Mesenchymal stem cell (in vitro differentiated cells and primary cell): ENCODE measurements at places on chromosomes 11 and 22.

- peak; percentile 11 for DNase-seq
- peaks cover 31% of the 10 kb centered on the region for H3K4me1 ChIP-seq
- peak overlapping the region; percentile 90 for H3K4me3 ChIP-seq
- H3K36me3 ChIP-seq, result peaks cover 26% of the 10 kb centered on the region
These were observed 1.9 kb upstream of the THAP7 start for GRCh38 chr22:21003782-21004181.

DNA sequence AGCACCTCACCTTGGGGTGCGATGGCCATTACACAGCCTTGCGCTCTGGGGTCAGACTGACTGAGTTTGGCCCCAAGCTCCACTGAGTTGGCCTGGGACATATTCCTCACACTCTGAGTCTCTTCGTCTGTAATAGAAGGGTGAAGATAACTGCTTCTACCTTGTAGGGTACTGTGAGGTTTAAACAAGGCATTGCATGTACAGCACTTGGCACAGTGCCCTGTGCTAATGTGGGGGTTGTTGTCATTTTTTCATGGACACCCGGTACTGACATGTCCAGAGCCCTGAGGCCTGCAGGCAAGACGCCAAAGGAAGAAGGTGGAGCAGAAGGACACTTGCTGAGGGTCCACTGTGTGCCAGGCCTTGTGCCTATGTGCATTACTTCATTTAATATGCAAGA is 50.7 kb downstream of the OTOG start:
- no peak for DNase-seq
- peaks cover 81% of the 10 kb centered on the region for H3K27me3 ChIP-seq
- no peaks in the 10 kb centered on the region for H3K36me3 ChIP-seq

DNA sequence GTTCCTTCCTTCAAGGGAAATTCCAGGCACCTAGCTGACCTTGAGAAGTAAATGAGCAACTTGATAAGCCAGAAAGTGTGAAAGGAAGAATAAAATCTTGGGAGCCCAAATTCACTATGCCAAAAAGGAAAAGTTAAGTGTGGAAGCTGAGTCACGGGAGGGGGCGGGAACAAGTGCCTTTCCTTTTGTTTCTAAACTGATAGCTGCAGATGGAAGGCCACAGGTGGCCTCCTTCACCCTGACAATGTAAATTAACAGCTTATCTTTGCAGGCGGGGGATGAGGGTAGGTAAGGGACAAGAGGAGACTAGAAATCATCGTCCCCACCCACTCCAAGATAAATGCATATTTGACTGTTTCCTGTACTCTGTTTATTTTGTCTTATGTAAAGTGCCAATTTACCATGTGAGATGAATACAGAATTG is 36.4 kb upstream of the TREH start:
- H3K36me3 ChIP-seq, result no peaks in the 10 kb centered on the region
- H3K27ac ChIP-seq, result no peak overlapping the region
- no peaks in the 10 kb centered on the region for H3K27me3 ChIP-seq
- DNase-seq, result no peak
- H3K4me1 ChIP-seq, result peaks cover 2% of the 10 kb centered on the region

DNA sequence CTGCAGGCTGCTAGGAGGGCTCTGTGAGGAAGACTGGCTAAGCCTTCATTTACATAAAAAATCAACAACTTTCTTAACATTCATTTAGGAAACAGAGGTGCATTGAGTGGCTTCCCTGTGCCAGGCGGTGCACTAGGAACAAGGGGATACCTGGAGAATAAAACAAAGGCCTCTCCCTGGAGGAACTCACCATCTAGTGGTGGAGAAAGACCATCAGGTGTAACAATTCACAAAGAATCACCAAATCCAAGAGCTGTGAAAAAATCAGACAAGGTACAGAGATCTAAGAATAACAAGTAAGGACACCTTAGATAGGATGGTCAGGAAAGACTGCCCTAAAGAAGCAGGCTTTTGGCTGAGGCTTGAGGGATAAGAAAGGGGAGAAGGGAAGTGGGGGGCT is 40.3 kb downstream of the CSNK2A3 start:
- no peaks in the 10 kb centered on the region for H3K4me1 ChIP-seq
- no peak overlapping the region for H3K4me3 ChIP-seq
- H3K36me3 ChIP-seq, result no peaks in the 10 kb centered on the region
- no peak overlapping the region for H3K27ac ChIP-seq
- no peak for DNase-seq
- H3K27me3 ChIP-seq, result no peaks in the 10 kb centered on the region

DNA sequence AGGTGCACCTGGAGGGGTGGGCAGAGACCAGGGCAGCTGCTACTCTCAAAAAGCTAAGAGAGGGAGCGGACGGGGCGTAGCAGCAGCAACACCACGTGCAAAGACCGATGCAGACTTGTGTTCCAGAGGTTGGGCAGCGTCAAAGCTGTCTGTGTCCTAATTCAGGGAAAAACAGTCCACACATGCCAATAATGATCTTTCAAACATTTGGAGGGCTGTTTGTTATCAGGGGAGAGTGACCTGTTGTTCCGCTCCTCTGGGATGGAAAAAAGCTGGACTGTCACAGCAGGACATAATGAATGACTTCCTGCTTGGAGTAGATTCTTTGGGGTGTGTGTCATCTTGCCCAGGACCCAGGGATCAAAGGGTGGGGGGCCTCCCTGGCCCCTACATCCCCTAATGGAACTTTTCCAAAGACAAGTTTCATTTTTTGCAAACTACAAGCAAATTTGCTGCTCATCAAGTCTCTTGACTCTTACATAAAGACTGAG is 6.2 kb upstream of the FBLN1 start:
- H3K36me3 ChIP-seq, result no peaks in the 10 kb centered on the region
- peaks cover 13% of the 10 kb centered on the region for H3K4me1 ChIP-seq
- H3K27me3 ChIP-seq, result no peaks in the 10 kb centered on the region
- no peak overlapping the region for H3K27ac ChIP-seq
- no peak overlapping the region for H3K4me3 ChIP-seq
- DNase-seq, result peak; percentile 53

DNA sequence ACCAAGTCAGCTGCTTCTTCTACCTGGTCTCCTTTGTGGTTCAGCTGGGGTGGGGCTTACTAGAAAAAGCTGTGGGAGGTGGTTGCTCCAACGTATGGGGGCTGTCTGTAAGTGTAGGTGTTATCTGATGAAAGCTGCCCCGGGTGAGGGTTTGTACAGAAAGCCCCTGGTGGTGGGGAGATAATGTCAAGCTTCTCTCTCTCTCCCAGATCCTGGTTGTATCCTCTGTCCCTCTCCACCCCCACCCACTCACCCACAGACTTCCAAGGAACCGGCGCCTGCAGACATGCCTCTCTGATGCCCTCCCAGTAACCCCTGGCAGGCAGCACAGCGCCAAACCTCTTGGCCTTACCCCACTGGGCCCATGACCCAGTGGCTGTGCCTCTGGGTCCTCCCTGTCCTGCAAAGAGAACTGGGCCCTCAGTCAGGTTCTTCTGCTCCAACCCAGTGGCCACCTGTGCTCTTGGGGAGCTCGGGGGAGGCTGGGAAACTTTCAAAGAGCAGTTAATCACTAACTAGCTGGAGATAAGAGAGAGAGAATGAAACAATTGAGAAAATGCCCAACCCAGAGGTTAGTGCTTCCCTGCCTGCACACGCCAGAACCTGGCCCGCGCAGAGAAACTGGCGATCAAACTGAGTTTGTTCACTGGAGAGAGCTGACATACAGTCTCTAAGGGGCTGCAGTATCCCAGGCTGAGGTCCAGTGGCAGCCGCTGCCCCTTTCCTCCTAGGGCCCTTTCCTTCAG is 20.4 kb upstream of the EHF start:
- no peak overlapping the region for H3K27ac ChIP-seq
- peaks cover 14% of the 10 kb centered on the region for H3K4me1 ChIP-seq
- peaks cover 14% of the 10 kb centered on the region for H3K27me3 ChIP-seq

GRCh38 chr11:99634581-99634980 is 613.8 kb downstream of the CNTN5 start:
- H3K27me3 ChIP-seq, result no peaks in the 10 kb centered on the region
- H3K36me3 ChIP-seq, result no peaks in the 10 kb centered on the region
- no peak overlapping the region for H3K27ac ChIP-seq
- no peaks in the 10 kb centered on the region for H3K4me1 ChIP-seq
- DNase-seq, result no peak

GRCh38 chr22:36635483-36635882 is 68.1 kb downstream of the CACNG2 start:
- DNase-seq, result no peak
- H3K36me3 ChIP-seq, result no peaks in the 10 kb centered on the region
- no peak overlapping the region for H3K27ac ChIP-seq
- H3K27me3 ChIP-seq, result peaks cover 47% of the 10 kb centered on the region
- H3K4me3 ChIP-seq, result no peak overlapping the region

DNA sequence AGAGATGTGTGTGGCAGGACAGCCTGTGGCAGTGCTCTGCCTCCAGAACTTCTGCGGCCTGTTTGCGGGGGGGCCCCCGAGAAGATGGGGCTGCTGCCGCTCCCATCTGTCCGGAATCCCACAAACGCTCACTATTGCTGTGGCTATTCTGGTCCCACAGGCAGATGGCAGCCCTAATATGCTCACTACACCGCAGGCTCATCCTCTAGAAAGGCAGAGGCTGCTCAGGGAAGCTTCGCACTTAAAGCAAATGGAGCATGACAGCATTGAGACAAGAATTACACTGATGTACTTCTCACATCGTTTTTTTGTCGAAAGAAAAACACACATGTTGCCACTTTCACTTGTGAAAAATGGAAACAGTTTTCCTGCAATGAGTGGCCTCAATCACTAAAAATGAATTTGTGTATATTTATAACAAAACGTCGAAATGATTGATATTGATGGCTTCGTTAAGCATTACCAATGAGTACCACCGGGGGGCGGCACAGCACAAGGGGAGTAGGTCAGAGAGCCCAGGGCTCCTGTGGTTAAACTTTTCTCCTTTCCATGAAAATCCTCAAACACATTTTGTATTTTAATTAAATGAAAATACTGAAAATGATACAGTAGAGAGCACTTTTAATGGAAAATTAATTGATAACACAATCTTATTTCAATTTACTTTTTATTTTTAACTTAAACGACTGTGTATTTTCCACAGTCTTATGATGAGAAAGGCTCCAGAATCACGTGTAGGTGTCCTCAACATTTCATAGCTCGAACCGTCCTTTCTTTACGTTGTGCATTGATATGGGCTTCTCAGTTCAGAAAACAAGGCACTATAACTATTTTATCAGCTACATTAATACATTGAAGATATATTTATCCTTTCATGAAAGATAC is 69.1 kb downstream of the CTTN start:
- H3K27ac ChIP-seq, result no peak overlapping the region
- peaks cover 14% of the 10 kb centered on the region for H3K4me1 ChIP-seq
- peak; percentile 49 for DNase-seq
- peaks cover 3% of the 10 kb centered on the region for H3K27me3 ChIP-seq
- peaks cover 3% of the 10 kb centered on the region for H3K36me3 ChIP-seq
